Stimulated activated CD4-positive, alpha-beta T cell treated with anti-CD3 and anti-CD28 coated beads, Interleukin-12 subunit alpha, Interleukin-12 subunit beta, amount 100 ng/mL, for 4 hours (primary cell): ENCODE measurements at places on chromosomes 5 and 9.

DNA sequence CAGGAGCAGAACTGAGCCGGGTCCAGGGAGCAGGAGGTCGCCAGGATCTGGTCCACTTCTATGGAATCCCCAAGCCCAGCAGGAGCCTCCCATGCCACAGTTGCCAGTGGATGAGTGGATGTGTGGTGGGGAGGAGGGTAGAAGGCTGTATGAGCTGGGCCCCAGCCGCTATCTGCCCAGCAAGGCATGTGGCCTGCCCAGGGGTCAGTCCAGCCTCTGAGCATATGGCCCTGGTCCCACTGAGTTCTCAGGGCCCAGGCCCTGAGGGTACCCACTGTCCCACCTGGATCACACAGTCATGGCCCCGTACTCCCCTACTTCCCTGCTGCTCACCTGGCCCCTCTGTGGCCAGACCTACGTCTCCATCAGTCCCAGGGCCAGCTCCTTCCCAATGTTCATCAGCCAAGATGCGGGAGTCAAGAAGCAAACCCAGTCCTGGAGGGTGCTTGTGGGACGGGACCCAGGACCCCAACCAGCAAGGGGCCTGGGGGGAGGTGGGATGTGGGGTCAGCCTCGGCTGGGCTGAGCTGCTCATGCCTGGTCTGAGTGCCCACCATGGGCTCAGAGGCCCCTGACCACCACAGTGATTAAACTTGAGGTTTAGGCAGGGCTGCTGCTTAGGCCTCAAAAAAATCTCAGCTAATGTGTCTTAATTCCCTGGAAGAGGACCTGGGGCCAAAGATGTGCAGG lies 152.7 kb downstream of the COL23A1 start:
- no peak for DNase-seq

DNA sequence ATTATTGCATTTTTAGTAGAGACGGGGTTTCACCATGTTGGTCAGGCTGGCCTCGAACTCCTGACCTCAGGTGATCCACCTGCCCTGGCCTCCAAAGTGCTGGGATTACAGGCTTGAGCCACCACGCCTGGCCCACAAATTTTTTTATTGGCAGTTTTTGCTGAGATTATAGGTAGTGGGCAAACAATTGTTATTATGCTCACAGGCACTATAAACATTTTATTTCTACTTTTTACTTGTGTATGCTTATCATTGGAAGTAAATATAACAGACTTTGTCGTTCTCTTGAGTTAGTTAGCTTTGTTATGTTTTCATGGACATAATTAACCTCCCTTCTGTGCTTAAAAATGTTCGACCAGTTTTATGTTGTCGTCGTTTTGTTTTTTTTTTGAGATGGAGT lies 23.9 kb downstream of the UGCG start:
- no peak for DNase-seq

GRCh38 chr9:78676623-78677022 lies 379.7 kb downstream of the PSAT1 start:
- no peak for DNase-seq

DNA sequence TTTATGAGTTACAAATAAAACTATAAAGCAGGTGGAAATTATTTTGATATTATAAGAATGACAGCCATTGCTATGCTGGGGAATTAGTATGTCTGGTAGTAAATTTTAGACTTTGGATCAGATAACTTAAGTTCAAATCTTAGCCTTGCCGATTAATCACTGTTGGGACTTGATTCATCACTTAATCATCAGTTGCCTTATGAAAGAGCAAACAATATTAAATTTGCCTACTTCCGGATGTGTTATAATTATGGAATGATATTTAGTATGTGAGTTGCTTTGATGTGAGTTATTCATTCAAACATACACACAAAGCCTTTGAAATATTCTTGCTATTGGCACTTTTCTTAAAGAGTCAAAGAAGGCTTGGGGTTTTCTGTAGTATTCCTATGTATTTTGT lies 717.7 kb downstream of the BRINP1 start:
- DNase-seq: no peak

DNA sequence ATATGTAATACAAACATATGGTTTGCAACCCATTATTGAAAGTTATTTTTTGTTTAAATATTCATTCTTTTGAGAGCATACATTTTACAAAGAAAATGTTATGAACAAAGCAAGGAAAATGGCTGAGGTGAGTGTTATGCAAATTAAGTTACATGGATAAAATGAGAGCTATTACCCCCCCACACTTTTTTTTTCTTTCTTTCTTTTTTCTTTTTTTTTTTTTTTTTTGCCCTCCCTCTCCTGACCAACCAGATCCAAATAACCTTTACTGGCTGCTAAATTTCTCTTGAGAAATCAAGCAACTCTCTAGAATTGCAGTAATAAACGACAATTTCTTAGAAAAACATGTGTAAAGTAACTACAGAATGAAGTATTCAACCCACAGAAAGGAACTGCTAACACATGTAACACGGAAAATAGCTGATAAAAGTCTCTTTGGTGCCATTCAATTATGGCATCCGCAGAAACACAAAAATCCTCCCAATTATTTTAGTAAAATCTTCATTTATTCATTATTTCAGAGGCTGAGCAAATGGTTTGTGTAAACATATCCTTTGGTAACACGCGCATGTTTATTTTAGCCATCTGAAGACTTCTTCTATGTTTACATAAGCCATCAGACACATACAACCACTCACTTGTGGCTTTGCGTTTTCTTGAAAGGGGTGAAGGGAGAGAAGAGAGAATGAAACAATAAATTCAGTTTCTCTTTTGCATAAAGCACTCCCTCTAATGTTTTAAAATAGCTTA lies 216.1 kb downstream of the NFIB start:
- DNase-seq: no peak

GRCh38 chr9:71608825-71609447 lies 159.4 kb downstream of the CEMIP2 start:
- no peak for DNase-seq

- DNase-seq: no peak
Measured at GRCh38 chr9:18390393-18390792, 83.6 kb upstream of the ADAMTSL1 start.
